ENCODE measurements at places on chromosomes 7 and 10. TPM values are rescaled to one million over a fixed set of nuclear protein-coding genes. Genes with fewer than 3 reads are reported as not detected.

CYP17A1 gene
- total RNA-seq: not detected

TFEC gene
- 0.36 TPM for total RNA-seq

SORCS1 gene
- total RNA-seq: not detected

MCMBP gene
- 74.3 TPM for total RNA-seq

LRRC18 gene
- total RNA-seq: not detected

DNA sequence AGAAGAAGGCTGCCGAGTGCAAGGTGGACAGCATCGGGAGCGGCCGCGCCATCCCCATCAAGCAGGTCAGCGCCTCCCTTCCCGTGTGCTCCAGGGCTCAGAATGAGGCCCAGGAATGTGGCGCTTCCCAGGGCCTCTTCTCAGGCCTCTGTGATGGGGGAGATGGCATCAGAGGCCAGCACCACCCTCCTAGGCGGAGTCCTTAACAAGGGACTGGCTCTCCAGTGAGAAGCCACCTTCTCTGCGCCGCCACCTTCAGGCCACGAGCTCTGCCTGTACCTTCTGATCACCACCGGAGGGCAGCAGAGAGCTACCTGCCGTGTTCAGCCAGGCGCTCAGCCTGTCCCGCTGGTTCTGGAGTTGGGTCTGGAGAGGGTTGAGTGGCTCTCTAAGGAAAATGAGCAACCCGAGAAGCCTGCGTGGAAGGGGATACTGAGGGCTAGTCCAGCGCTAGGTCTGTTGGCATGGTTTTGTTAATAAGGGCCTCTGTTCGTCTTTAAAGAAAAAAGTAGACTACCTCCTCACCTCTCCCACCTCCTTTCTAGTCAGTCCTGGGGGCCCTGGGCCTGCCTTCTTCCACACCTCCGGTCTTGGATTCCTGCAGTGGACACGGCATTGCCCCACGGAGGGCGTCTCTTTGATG, 37.7 kb downstream of the AGAP3 start:
- DNase-seq: peak; percentile 77

- DNase-seq: no peak
Observed at GRCh38 chr10:13685885-13686284, 99.1 kb downstream of the PRPF18 start.

DNA sequence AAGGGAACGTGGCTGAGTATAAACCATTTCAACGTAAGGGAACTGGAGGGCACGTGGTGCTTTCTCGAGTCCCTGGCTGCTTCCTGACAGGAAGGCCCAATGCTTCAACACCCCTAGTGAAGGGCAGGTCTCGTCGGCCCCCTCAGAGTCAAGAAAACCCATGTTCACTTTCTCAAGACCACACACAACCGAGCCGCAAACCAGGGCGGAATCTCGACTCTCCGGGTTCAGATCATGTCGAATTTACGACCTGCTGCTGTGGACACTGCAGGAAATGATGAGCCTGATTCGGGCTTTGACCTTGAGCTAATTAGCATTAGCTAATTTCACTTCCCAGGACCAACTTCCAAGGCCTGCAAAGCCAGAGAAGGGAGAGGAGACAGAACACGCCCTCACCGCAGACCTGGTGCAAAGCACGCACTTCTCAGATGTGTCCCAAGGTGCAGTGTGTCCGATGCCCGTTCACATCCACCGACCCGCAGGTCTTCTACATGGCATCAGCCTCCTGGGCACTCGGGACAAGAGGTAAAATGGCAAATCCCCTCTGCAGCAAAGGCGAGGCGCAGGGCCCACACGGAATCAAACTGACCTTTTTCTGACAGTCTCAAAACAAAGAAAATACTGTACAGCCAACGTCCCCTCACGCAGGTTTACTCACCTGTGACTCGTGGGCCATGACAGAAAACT, 94.7 kb downstream of the DIP2C start:
- DNase-seq: no peak

DNA sequence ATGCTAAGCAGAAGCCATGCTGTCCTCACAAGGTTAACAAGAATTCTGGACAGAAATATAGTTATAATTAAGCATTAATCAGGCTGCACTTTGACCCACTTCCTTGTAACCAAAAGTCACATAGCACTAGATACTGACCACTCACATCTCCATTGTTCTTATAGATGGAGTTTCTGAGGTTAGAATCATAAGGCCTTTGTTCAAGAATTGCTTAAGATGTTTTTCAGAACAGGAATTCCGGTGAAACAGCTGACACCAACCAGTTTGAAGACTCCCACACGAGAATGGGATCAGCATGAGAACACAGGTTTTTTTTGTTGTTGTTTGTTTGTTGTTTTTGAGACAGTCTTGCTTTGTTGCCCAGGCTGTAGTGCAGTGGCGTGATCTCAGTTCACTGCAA, 488.3 kb upstream of the NRP1 start:
- no peak for DNase-seq

DNA sequence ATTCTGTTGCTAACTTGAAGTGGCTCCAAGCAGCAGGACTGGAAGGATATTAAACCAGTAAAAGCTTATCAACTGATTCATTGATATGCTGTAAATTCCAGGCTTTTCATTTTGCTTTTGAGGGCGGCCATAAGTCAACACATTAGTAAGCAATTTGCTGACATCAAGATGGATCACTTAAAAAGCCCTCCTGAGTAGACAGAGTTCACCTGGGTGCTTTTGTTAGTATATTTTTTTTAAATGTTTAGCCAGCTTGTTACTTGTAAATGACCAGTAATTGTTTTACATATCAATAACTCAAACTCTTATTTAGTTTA, 26.5 kb downstream of the RNF32 start:
- DNase-seq: no peak

DNA sequence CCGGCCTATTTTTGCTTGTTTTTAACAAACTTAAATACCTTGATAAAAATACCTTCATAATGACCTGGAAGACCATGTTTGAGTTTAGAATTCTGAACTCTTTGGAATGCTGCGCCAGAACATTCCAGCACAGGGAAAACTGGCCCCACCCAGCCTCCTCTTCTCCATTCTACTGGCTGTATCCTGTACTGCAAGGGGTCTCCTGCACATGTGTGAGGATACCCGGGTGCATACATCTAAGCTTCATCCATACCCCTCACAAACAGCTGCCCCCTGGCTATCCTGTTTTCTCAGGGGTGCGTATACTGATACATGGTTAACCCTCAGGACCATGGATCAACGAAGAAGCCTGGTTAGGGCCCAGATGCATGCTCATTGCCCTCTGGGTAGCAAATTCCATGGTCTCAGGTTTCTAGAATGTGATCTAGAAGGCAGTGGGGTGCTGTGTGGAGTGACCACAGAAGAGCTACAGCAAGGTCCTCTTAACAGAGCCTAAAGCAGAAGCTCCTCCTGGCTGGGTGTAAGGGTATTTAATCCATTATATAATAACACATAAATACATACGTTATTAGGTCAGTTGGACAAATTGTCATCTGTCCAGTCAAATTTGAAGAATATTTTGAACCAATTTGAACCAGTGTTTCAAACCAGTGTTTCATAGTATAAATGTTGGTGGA, 26.1 kb downstream of the HACD1 start:
- DNase-seq: peak; percentile 63

DNA sequence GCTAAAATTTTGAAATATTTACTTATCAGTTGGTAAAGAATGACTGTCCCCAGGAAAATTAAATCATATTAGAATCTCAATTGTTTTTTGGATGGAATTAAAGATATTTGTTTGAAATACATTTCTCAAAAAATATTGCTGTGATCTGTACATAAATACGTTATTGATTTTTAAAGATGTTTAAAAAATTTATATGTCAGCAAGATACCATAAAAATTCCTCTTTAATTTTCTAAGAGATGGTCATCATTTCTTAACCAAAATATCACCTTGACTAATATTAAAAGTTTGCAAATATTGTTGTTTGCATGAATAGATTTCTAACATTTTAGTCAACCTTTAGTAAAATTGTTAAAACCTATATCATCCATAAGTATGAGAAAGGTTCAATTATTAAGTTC, 147.4 kb upstream of the WNT16 start:
- no peak for DNase-seq

DNA sequence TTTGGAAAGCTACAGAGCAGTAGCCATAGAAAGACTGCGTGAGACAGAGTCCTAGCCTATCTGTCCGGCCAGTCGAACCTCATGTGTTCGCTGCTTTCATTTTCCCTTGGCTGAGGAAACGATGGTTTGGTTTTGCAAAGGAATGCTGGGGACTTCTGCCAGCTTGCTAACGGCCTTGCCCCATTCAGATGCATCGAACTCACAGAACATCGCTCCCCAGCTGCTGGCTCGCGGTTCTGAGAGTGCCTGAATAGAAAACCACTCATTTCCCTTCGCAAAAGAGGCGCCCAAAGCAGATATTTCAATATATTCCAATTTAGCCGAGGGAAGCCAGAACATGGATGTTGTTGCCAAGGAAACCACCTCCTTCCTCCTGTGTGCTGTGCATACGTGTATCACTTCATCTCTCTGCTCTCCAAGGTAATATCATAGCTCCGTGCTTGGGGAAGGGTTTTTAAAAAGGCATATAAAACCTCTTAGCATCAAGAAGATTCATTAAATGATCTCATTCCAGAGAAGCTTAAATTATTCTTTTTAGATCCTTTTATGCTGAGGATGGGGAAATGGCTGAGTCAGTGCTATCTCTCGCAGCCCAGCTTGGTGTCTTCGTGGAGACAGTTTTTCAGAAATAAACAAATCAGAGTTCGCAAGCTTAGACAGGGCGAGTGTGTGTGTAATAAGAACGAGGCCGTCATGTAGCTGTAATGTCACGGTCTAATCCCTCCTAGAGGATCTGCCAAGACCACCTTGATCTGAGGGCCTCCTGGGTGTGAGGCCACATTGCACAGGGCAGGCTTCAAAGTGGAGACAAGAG, 215.2 kb downstream of the RPS24 start:
- DNase-seq: peak; percentile 95

- DNase-seq: peak; percentile 90
Observed at GRCh38 chr10:5305374-5305773, 59.4 kb upstream of the UCN3 start.

DNA sequence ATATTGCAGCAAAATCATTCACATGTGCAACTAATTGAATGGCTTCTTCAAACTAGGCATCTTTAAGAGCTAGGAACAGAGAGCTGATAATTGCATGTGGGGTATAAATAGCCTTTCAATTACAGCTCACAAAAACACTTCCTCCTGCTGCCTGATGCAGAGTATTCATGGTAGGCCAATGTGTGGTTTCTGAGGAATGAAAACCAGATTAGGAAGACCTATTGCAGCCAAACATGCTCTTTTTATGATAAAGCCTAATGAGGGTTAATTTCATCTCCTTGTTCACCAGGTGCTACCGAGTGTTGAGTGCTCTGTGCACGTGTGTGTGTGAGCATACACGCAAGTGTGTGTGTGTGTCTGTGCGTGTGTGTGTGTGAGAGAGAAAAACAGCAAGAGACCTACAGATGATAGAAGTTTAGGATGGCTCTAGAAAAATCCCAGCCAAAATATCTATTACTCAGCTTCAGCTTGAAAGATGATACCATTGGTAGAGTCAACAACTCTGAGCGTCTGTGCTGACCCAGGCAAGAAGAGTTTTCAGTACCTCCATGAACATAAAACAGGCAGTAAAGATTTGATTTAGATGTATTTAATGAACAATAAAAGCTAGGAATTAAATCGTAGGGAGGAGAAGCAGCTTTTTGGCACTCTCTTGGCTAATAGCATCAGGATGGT, 448.5 kb upstream of the ANKRD30A start:
- DNase-seq: peak; percentile 77

DNA sequence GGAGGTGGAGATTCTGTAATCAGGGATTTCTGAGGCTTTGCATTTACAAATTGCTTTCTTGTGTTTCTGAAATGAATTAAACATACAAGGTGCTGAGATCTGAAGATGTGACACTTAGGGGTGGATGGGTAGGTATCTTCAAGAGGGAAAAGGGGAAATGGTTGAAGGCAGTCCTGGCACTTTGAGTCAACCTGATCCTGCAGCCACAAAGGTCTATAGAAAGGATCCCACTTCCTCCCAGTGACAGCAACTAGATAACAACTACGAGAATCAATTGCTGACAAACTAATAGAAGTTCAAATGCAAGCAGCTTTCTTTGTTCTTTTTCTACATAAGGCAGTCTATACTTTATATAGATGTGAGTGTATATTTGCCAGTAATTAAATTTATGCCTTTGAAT, 553.3 kb downstream of the MDFIC start:
- no peak for DNase-seq

- no peak for DNase-seq
Observed at GRCh38 chr10:30055226-30055662, 4.1 kb downstream of the JCAD start.

- DNase-seq: no peak
Observed at GRCh38 chr10:12027539-12027938, 15.1 kb downstream of the UPF2 start.

GRCh38 chr7:134879815-134880475, 100.5 kb downstream of the CALD1 start:
- no peak for DNase-seq

DNA sequence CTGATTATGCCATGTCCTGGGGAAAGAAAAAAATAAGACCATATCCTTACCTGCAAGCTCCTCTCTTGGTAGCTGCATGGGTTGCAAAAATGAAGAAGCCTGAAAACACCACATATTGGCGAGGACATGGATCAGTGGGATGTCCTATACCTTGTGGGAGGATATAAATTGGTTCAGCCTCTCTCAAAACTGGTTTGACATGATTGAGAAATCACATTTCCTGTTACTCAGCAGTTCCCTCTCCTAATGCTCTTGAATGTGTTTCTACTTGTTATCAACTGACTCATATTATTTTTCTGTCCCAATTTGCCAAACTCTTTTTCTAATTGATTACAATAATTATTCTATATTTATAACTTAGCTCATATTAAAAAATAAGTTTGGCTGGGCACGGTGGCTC, 380.2 kb downstream of the EXOC4 start:
- DNase-seq: peak; percentile 59
